ENCODE measurements at places on chromosomes 6 and 20. TPM values are rescaled to one million over a fixed set of nuclear protein-coding genes. Genes with fewer than 3 reads are reported as not detected.

CD24 gene
- 25.0 TPM for polyA plus RNA-seq

BMP6 gene
- 6.2 TPM for polyA plus RNA-seq

SLC24A3 gene
- polyA plus RNA-seq, result 4.5 TPM

PRSS16 gene
- polyA plus RNA-seq, result 4.5 TPM

TFAP2A gene
- 3.3 TPM for polyA plus RNA-seq
